ENCODE measurements at places on chromosomes 1 and 21.

- DNase-seq, result no peak
These were observed 17.8 kb upstream of the POU3F1 start for GRCh38 chr1:38064197-38064903.

- no peak for DNase-seq
These were observed 440.8 kb downstream of the NPHP4 start for GRCh38 chr1:5551274-5551975.

GRCh38 chr21:39196838-39197237 is 13.6 kb upstream of the PSMG1 start:
- no peak for DNase-seq

GRCh38 chr1:47409311-47410067 is 6.6 kb upstream of the FOXE3 start:
- peak; percentile 52 for DNase-seq
